SHP77 (cell line): ENCODE measurements at places on chromosomes 16 and 17.

- DNase-seq: no peak
Measured at GRCh38 chr17:32629563-32630190, 142.9 kb downstream of the CDK5R1 start.

GRCh38 chr16:85761861-85762260 lies 11.0 kb upstream of the C16orf74 start:
- DNase-seq: no peak

DNA sequence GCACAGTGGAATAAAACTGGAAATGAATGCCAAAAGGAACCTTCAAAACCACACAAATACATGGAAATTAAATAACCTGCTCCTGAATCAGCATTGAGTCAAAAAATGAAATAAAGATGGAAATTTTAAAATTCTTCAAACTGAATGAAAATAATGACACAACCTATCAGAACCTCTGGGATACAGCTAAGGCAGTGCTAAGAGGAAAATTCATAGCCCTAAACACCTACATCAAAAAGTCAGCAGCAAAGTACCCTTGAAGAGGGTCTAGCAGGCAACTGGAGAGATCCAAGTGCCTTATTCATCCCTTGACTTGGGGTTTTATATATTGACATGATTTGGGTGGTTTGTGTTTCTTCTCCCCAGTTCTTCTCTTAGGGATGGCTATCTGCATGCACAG lies 294.1 kb downstream of the PMP22 start:
- no peak for DNase-seq

DNA sequence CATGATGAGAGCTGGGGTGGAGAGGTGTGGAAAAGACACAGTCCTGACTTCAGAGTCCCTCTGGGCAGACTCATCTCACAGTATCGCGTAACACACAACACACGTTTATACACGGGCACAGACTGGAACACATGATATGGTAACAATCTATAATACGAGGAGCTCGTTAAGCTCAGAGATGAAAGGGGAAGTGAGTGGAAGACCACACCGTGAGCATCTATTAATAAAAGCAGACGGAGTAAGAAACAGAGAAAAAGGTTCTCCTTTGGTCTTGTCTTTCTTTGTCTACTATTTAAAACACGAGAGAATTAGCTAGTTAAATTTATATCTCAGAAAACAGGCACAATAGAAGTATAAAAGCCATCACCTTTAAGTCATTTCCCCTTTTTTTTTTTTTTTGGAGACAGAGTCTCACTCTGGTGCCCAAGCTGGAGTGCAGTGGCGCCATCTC lies 13.5 kb downstream of the ANKRD11 start:
- no peak for DNase-seq

GRCh38 chr16:23987443-23987842 lies 151.7 kb downstream of the PRKCB start:
- no peak for DNase-seq

GRCh38 chr17:17446666-17447155 lies 30.1 kb upstream of the MED9 start:
- peak; percentile 76 for DNase-seq

GRCh38 chr16:15581127-15581815 lies 61.7 kb downstream of the MARF1 start:
- DNase-seq: no peak

DNA sequence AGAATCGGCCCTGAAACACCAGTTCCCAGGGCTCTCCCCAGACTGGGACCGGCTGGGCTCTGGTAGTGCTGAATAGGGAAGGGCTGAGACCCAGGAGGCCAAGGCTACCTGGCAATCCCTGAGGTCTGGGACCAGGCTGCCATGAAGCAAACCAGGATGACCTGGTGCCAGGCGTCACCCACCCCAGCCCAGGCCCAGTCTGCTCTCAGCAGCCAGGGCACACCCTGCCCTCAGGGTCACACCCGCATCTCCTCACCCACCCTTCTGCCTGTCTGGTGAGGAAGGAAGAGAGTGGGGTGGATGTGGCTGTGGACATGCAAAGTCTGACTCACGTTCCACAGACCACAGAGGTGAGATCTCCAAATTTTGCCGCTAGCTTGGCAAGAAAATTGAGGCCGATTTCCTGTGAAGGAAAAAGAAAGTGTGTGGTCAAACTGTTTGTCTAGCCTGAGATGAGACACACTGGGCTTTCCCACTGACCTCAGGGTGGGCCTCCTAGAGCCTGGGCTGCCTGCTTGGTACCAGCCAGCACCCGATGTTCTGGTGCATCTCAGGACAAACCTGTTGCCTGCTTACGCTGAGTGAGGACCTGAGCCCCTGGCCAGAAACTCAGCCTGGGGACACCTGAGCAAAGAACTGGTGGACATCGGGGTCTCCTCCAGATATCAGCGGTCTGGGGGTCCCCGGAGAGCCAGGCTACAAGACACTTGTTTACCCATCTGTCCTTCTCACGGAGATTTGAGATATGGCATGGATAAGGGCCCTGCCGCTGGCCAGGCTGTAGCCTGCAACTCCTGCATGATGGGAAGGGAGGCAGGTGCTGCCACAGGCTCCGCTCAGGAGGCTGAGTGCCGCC lies 6.3 kb upstream of the RAB37 start:
- no peak for DNase-seq

DNA sequence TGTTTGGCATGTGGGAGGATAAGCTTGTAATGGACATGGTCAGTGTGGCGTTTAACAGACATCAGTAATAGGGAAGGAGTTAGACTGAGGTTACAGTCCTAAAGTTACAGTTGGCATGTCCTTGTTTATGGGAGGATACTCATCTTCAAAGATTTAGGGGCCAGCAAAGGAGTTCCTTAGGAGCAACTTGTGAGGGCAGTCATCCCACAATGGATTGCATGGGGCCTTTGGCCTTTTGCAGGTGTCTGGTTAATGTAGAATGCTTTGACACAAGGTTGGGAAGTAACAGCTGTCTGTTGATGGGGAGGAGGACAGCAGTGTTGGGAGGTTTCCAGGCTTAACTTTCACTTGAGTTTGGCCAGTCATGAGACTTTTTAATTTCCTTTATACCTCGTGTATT lies 2.2 kb downstream of the NUBP1 start:
- DNase-seq: no peak

DNA sequence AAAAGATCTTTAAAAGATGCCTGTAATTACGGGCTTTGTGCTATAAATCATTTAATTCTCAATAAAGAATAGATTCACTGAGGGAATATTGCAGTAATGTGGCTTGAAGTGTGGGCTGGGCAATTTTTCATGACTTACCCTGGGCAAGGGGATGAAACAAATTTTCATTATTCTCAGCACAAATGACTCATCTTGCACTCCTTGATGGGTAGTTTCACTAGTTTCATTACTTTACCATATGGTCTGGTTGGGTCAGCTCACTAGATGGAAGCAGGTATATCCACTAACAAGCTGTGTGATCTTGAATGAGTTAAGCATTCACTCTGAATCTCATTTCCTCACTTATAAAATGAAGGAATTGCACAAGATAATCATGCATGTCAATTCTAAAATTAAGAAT lies 234.3 kb downstream of the ABCC12 start:
- no peak for DNase-seq

DNA sequence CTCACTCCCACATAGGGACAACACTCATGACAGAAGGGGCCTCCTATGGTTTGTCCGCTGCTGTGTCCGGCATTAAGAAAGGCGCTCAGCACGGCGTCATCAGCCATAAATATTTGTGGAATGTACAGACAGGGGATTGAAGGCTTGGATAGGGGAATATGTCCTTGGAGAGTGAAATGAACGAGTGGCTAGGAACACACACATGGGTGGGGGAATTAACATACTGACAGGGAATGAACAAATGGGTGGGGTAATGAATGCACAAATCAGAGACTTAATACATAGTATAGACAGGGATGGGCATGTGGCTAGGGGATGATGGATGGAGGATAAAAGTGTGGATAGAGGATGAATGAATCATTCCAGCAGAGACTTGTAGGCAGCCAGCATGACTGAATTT lies 154.0 kb upstream of the HSBP1 start:
- DNase-seq: no peak

DNA sequence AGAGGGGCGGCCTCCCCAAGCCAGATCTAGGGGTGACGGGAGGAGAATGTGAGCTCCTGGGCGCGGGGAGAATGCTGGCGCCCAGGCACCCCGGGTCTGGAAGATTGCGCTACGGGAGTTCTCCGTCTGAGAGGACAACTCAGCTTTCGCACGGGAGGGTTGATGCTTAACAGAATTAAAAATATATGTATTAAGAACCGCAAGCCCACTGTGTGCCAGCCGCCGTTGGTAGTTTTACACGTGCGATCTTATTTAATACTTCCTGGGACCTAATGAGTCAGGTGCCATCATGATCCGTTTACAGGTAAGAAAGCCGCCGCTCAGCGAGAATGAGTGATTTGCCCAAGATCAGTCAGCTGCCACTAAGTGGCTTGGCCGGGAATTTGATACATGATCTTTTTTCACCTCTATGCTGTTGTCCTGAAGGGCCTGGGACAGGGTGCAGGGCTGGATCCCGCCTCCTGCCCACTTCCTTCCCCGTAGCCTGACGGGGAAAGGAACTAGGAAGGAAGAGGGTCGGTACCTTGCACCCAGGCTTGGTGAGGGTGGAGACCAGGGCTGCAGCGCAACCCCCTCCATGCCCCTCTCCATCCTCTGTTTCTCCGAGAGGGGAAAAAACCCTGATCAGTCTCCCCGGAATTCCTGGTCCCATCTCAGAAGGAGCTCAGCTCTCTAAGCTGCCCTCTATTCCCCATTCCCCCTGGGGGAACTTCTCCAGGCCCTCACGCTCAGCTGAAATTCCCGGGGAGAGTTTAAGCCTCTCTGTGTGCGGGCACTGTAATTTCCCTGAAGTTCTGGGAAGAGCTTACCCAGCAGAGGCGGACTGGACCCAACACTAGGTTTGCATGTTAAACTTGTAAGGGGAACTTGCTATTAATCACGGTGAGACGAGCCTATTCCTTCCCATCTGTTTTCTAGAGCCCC lies 983 bp downstream of the VAT1L start:
- DNase-seq: no peak

DNA sequence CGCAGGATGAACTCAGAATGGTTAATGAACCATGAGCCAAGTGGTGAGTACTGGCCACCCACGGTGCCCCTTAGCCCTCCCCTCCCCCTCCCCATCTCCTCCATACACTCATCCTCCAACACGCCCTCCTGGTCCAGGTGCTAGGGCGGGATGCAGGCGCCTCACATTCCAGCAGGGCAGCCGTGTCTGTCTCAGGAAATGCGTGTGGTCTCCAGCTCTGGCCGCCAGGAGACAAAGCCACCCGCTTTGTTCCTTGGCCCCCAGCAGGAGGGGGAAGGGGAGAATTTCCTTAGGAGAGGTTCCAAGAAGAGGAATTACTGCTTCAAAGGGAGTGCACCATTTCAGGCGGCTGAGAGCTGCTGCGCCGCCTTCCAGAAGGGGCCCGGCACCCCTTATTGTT lies 29.7 kb upstream of the RMI2 start:
- no peak for DNase-seq

- peak; percentile 22 for DNase-seq
Measured at GRCh38 chr17:3892095-3892998, 506 bp downstream of the CAMKK1 start.

DNA sequence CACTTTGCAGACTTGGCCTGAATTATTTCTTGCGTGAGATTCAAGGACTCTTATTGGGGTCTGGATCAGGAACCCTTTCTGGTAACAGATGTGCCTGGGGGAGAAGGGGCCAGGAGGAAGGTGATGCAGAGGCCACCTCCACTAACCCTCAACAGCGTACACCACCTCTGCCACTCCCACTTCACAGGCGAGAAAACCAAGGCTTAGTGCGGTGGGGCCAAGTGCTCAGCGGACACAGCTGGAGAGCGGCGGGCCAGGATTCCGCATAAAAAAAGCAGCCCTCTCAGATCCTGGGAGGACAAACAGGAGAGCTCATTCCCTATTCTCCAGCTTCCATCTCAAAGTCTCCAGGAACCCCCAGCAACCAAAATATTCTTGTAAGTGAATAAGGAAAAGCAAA lies 51.4 kb downstream of the SLC7A5 start:
- no peak for DNase-seq

- DNase-seq: no peak
Measured at GRCh38 chr17:15892731-15893657, 51.9 kb upstream of the ADORA2B start.

- no peak for DNase-seq
Measured at GRCh38 chr17:39607057-39607850, 466 bp downstream of the NEUROD2 start.

- no peak for DNase-seq
Measured at GRCh38 chr17:50048146-50048720, 7.7 kb upstream of the ITGA3 start.

DNA sequence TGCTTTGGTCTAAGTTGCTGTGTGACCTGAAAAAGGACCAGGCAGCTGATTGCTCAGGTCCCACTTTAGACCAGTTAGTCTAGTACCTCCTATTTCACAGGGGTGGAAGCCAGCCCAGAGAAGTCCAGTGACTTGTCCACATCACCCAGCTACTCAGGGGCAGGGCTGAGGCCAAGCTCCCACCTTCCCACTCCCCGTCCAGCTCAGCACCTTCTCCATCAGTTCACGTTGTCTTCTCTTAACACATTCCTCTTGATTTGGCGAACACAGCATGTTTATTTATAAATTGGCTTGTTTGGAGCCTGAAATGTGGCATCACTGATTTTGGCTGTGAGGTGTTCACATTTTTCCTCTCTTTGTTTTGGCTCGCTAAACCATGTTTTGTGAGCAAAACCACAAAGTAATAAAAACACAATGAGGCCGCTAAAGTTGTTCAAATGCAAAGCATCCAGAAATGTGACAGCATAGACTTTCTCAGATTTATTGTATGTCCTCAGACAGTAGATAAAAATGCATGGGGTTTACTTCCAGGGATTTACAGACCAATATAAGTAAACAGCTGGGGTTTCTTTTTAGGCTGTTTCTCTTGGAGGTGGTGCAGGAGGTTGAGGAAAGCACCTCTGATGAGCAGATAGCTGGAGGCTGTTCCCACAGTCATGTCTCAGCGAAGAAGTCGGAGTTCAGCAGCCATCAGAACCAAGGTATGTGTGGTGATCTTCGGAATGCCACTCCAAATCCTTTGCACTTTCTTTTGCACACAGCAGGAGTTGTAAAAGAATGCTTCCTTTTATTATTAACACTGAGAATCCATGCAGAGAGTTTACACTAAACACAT lies 88.4 kb downstream of the PLXDC1 start:
- DNase-seq: no peak

GRCh38 chr17:35080536-35080935 lies 17.0 kb upstream of the RFFL start:
- no peak for DNase-seq

DNA sequence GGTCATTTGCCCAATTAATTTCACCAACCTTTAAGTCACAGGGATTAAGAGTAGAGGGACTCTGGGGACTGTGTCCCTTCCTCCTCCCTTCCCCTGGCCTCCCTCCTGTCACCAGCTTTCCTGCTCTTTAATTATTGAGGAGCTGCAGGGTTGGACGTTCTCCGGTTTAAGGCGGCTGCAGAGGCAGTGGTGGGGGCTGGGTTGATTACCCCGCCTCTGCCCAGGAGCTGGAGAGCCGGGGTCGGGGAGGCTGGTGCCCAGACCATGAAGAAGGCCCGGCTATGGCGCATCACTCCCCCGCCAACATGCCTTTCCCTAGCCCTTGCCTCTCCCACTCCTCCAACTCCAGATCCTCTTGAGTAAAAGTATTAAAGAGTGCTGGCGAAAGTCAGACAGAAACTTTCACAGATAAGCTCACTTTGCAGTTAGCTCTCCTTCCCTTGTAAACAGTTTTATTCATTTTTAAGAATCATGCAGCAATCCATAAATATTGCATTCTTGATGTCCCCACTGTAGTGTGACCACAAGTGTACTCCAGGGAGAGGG lies 1.1 kb upstream of the FOXJ1 start:
- DNase-seq: no peak

GRCh38 chr16:381789-382717 lies at the start of gene PGAP6:
TSS of gene PGAP6 (minus strand) at chr16:381978. CDS start at chr16:381821, 157 bp downstream.
- peak; percentile 70 for DNase-seq
